ENCODE measurements at places on chromosomes 1 and 21. TPM values are rescaled to one million over a fixed set of nuclear protein-coding genes. Genes with fewer than 3 reads are reported as not detected.

LCE1F gene
- not detected for polyA plus RNA-seq

ALG6 gene
- polyA plus RNA-seq: 19.9 TPM

CDC42BPA gene
- polyA plus RNA-seq: 44.2 TPM

OLFML2B gene
- polyA plus RNA-seq: 57.8 TPM

VPS72 gene
- polyA plus RNA-seq: 55.5 TPM

AGO4 gene
- polyA plus RNA-seq: 28.6 TPM

CR2 gene
- 3.2 TPM for polyA plus RNA-seq

Measured in left renal pelvis (tissue), 4 donors.